ENCODE measurements at places on chromosomes 13 and 19.

DNA sequence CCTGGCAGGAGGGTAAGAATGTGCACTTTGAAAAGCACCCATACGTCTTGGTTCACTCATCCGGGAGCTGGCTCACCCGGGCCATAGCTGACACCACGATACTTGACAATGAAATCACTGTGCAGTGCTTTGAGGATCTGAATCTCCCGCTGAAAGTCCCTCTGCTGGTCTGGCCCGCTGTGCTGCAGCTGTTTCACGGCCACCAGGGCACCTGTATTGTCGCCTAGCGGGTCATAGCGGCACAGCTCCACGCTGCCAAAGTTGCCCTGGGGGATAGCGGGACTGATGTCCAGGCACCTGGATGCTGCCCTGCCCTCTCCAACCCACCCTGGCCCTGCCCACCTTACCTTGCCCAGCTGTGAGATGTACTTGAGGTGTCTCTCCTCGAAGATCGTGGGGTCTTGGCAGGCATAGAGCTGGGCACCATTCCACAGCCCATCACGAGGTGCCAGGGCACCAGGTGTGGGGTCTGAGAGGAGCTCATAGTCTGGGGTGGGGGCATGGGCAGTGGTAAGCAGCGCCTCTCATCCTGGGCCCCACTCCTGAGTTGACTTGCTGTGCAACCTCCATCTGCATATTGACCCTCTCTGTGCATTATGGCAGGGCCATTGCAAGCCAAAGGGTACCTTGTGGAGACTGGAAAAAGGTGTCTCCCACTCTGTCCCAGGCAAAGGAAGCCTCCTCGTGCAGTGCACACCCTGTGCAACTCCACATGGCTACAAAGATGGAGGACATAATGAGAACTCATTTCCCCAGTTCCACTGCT, 11.3 kb upstream of the INSL3 start:
- DNase-seq = no peak

GRCh38 chr19:32890841-32891240, 21.3 kb upstream of the SLC7A9 start:
- no peak for DNase-seq

DNA sequence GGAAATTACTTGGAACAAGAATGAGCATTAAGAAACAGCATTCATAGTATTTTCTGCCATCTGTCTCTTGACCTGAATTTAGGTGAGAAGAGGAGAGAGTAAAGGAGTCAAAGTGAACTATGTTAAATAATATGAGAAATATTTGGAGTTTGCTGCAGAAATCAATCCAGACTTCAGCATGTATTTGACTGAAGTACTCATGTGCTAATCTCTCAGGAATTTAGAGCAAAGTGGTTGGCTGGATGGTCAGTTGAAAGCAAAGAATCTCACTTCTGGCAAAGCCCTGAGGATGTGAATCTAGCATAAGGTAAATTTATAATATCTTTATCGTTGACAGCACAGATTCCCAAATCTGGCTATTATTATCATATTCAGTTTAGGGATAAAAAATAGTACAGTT, 394.3 kb downstream of the PCDH17 start:
- DNase-seq = no peak

GRCh38 chr13:46522748-46523030, 30.3 kb upstream of the LRCH1 start:
- DNase-seq = no peak
